CD4-positive, alpha-beta memory T cell (primary cell): ENCODE measurements at places on chromosomes 4 and X. TPM values are rescaled to one million over a fixed set of nuclear protein-coding genes. Genes with fewer than 3 reads are reported as not detected.

- no peak for DNase-seq
Observed at GRCh38 chr4:152610131-152610530, 69.7 kb downstream of the TMEM154 start.

HS6ST2 gene
- not detected for total RNA-seq

TEX13C gene
- total RNA-seq: not detected

GRCh38 chr4:1310031-1310795, 20.5 kb downstream of the MAEA start:
- DNase-seq: no peak

GRCh38 chrX:49155900-49156837, 6.4 kb upstream of the MAGIX start:
- peak; percentile 85 for DNase-seq

DNA sequence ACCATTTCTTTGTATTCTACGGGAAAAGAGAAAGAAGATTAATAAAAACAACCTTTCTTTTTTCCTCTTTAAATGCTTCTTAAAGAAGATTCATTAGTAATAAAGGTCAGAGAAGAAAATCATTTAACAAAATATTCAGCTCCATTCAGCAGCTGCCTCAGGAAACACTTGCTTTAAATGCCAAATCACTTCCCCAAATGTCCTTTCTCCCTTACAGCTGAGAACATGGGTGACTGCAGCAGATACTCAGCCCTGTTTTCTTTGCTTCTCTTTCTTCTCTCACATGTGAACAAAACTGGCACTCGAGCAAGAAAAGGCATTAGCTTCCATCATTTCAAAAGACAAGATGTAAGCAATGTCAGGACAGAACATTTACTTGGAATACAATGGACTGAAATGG, 120.2 kb downstream of the INPP4B start:
- DNase-seq: no peak

- no peak for DNase-seq
Observed at GRCh38 chrX:106168107-106168506, at the start of gene PWWP3B. Gene PWWP3B (plus strand): TSS chrX:106168305. CDS start chrX:106205433, 37,128 bp downstream.

AREG gene
- total RNA-seq: 0.44 TPM

GRCh38 chrX:151019856-151020255, 36.7 kb downstream of the HMGB3 start:
- no peak for DNase-seq

KLHL4 gene
- total RNA-seq: not detected

DNA sequence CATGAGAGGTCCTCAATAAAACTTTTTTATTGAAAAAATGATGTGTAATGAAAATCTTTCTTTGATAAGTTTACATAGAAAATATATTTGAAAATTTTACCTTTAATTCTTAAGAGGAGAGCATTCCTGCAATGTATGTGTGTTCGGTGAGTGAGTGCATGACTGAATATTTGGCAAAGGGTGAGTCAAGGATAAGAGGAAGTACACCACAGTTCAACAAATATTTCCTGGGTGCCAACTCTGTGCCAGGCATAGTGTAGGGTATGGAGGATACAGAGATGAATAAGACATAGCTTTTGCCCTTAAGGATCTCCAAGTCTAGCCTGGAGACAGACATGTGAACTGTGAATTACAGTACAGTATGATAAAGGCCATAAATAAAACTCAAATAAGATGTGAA, 84.7 kb upstream of the GPR101 start:
- no peak for DNase-seq

MAGEB2 gene
- total RNA-seq: not detected

DNA sequence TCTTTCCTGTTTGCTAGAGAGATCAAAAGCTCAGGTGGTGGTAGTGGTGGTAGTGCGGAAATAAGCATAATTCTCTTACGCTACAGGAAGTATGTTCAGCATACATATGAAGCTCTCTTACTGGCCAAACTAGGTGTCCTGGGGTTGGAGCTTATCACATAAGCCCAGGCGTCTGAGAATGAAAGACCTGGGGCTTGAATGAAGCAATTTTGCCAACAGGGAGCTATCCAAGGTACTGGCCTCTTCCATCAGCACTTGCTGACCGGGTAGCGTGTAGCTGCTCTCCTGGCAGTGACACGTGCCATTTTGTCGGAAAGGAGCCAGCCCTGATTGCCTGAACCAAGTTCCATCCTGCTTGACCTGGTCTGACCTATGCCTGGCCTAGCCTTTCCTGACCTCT, 65.9 kb upstream of the HPF1 start:
- peak; percentile 9 for DNase-seq

GRCh38 chr4:111812114-111812513, 333.1 kb upstream of the FAM241A start:
- DNase-seq: no peak

DNA sequence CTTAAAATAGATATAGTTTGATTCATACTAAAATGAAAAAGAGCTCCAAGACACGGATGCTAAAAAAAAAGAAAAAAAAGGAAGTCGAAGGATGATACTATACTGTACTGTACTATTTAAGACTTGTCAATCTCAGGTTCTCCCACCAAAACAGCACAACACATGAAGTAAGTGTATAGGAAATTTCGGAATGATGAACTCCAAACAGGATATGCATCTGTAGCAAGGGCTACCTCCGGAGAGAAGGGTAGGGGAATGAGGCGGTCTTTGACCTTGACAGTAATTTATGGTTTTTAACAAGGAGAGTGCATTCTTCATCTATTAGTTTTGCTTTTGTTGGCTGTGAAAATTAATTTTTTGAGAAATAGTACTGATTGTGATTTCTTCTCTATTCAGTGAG, 541 bp upstream of the FIP1L1 start:
- no peak for DNase-seq

DNA sequence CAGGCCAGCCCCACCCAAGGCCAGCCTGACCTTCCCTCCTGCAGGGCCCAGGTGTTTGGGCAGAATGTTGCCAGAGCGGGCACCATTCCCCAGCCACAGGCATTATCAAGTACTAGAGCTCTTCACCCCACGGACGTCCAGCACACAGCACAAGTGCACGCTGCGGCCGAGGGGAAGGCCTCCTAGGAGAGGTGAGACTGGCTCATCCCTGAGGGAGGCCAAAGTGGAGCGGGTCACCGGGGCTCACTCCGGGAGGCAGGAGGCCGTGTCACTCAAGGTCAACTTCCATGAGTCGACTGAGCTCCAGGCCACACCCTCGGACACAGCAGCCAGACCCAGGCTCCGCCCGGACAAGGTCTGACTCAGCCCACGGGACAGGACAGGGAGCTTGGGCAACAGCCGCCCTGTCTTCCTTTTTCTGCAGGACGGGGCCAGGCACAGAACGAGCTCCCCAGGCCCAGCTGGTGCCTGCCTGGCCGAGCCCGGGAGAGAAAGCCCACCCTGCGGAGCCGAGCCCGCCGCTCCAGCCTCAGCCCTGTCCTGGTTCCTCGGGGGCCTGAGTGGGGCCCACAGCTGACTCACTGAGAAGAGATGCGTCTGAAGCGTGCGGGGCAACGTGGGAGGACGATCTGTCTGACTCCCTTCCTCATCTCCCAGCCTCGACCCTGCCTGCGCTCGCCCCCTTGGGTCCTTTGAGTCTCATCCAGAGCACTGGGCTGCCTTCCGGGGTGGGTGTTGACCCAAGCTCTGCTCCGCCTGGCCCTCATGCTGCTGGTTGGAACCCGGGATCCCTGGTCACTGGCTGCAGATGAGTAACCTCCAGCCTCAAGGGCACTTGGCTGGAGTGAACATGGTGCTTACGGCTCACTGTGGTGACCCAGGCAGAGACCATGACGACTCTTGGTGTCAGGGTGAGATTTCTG, 1.6 kb downstream of the SLC49A3 start:
- DNase-seq: no peak

SSX4B gene
- total RNA-seq: not detected

DNA sequence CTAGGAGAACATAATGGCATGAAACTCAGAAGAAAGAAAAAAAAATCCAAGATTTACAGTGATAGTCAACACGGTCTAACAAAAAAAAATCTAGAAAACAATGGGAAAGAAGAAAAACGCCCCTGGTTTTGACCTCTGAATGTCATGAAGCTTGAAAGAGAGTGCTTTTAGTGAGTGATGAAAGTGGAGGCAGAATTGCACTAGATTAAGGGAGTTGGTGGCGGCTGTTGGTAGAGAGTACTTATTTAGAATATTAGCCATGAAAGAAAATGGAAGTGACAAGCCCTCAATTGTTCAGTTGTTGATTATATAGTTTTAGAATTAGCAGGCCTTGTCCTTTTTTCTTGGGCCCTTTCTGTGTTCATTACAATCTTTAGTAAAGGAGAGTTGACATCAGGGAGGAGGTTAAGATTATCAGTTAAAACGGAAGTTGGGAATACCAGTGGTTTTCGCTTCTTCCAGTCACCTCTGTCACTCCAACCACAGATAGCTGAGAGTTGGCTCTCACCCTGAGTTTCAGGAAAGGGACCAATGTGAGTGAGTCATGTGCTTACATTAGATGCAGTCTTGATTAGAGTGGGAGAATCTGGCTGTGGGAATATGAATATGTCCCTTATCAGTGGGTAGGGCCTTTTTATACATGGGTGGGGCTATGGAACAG, 29.7 kb downstream of the EREG start:
- DNase-seq: no peak

- no peak for DNase-seq
Observed at GRCh38 chr4:48506716-48507115, 16.7 kb downstream of the ZAR1 start.

GSX2 gene
- not detected for total RNA-seq
